ENCODE measurements at places on chromosomes 6 and 20. TPM values are rescaled to one million over a fixed set of nuclear protein-coding genes. Genes with fewer than 3 reads are reported as not detected.

Gene FRK
- total RNA-seq = 18.3 TPM

Gene ARFGEF3
- 28.1 TPM for total RNA-seq

Gene SLC22A3
- 65.0 TPM for total RNA-seq

Gene SLC12A5
- total RNA-seq = 0.52 TPM

Gene DZANK1
- 7.6 TPM for total RNA-seq

Gene ADGRF1
- 4.0 TPM for total RNA-seq

Gene BTN1A1
- 0.26 TPM for total RNA-seq

Gene MOXD1
- total RNA-seq = 37.5 TPM

Gene ZSCAN31
- total RNA-seq = 10.7 TPM

Gene MEI4
- not detected for total RNA-seq

Gene RBM24
- 3.0 TPM for total RNA-seq

Data from lung (tissue), 17 donors.